ENCODE measurements at places on chromosomes 4 and X. TPM values are rescaled to one million over a fixed set of nuclear protein-coding genes. Genes with fewer than 3 reads are reported as not detected.

EDA2R gene
- total RNA-seq = not detected

XPNPEP2 gene
- total RNA-seq = 0.32 TPM

MAP9 gene
- total RNA-seq = not detected

NLGN3 gene
- total RNA-seq = 0.67 TPM

CXCR3 gene
- total RNA-seq = not detected

SMPX gene
- total RNA-seq = 2.9 TPM

SHROOM3 gene
- 16.3 TPM for total RNA-seq

GRCh38 chr4:87270144-87270543, 49.7 kb upstream of the KLHL8 start:
- no peaks in the 10 kb centered on the region for H3K4me1 ChIP-seq
- H3K4me3 ChIP-seq = no peak overlapping the region
- H3K36me3 ChIP-seq = no peaks in the 10 kb centered on the region
- H3K27me3 ChIP-seq = no peaks in the 10 kb centered on the region
- no peak overlapping the region for H3K27ac ChIP-seq

DNA sequence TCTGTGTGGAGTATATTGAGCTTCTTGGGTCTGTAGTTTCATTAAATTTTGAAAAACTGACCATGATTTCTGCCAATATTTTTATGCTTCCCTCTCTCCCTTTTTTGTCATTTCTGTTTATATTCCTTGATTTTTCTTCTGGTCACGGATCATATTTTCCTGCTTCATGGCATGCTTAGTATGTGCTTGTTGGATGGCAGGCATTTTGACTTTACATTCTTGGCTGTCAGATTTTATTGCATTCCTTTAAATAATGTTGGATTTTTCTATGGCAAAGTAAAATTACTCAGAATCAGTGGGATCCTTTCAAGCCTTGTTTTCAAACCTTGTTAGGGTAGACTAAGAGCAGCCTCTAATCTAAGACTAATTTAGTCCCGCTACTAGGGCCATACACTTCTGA, 531.8 kb downstream of the IL15 start:
- no peak overlapping the region for H3K27ac ChIP-seq
- H3K4me1 ChIP-seq = no peaks in the 10 kb centered on the region
- no peaks in the 10 kb centered on the region for H3K36me3 ChIP-seq
- no peak overlapping the region for H3K4me3 ChIP-seq
- H3K27me3 ChIP-seq = no peaks in the 10 kb centered on the region

DNA sequence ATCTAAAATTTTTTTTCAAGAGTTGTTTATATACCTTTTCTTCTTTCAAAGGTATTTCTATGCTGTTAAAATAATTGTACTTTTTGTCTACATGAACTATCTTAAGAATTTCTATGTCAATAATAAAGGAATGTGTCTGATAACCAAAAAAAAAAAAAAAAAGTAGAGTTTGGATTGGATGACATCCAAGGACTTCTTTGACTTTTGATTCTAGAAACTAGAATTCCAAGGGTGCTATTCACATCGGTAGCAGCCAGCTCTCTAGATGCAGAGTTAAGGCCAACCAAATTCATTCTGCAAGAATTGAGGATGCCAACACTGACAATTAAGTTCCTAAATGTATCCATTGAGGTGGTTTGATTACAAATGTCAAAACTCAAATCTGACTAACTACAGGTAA, 42.0 kb upstream of the PRKG2 start:
- peaks cover 36% of the 10 kb centered on the region for H3K4me1 ChIP-seq
- no peak overlapping the region for H3K27ac ChIP-seq
- H3K4me3 ChIP-seq = no peak overlapping the region
- no peaks in the 10 kb centered on the region for H3K36me3 ChIP-seq

DNA sequence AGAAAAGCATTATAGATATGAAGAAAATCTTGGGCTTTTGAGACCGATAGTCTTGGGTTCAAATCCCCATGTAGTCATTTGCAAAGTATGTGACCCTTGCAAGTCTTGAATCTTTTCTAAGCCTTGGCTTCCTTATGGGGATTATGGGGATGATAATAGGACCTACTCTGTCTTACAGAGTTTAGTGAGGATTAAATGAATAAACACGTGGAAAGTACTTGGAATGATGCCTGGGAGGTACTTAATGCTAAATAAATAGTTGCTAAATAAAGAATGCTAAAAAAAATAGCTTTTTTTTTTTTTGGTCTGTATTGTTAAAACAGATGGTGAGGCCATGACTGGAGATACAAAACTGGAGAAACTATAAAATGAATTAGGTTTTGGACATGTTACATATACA, 292.7 kb downstream of the GPAT3 start:
- no peaks in the 10 kb centered on the region for H3K27me3 ChIP-seq
- H3K36me3 ChIP-seq = no peaks in the 10 kb centered on the region
- no peak for DNase-seq

DNA sequence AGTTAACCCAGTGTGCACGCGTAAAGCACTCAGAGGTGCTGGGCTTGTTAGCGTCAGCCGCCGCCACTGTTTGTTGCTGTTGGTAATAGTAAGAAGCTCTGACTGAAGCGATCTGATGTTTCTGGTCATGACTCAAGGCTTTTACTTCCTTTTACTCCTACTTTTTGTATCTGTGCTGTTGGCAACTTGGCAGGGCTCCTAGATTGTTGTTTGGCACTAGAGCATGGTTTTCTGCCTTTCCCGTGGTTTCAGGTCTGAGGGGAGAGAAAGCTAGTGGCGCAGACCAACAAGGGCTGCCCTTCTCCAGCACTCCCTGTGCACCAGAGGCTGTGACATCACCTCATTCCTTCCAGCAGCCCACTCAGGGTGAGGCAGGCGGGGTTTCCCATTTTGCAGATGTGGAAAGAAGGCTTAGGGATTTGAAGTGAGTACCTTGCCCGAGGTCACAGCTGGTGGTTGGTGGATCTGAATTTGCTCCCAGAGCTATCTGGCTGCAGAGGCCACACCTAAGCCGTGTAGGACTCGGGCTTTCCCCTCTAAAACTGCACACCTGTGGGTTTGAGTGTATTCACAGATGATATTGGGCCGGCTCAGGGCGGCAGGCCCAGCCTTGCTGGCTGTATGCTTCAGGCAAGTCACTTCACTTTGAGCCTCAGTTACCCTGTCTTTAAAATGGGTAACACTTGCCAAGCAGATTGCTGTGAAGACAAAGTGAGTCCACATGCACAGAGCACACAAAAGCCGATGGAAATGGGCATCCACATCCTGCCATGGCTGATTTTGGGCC, 51.2 kb upstream of the TADA2B start:
- peak overlapping the region; percentile 19 for H3K27ac ChIP-seq
- H3K4me3 ChIP-seq = no peak overlapping the region
- H3K4me1 ChIP-seq = peaks cover 10% of the 10 kb centered on the region
- H3K36me3 ChIP-seq = no peaks in the 10 kb centered on the region
- DNase-seq = no peak
- no peaks in the 10 kb centered on the region for H3K27me3 ChIP-seq

GRCh38 chrX:104707572-104707971, 141.6 kb downstream of the IL1RAPL2 start:
- no peak for DNase-seq
- no peak overlapping the region for H3K4me3 ChIP-seq
- H3K27ac ChIP-seq = no peak overlapping the region
- no peaks in the 10 kb centered on the region for H3K27me3 ChIP-seq
- H3K36me3 ChIP-seq = no peaks in the 10 kb centered on the region

- no peak overlapping the region for H3K27ac ChIP-seq
- H3K4me1 ChIP-seq = peaks cover 11% of the 10 kb centered on the region
- H3K27me3 ChIP-seq = no peaks in the 10 kb centered on the region
- no peak overlapping the region for H3K4me3 ChIP-seq
- peaks cover 3% of the 10 kb centered on the region for H3K36me3 ChIP-seq
Observed at GRCh38 chr4:77023920-77024319, 51.9 kb downstream of the CCNI start.

GRCh38 chrX:111071542-111072277, 24.3 kb upstream of the PAK3 start:
- H3K27ac ChIP-seq = no peak overlapping the region
- no peaks in the 10 kb centered on the region for H3K4me1 ChIP-seq
- no peak overlapping the region for H3K4me3 ChIP-seq
- no peak for DNase-seq
- H3K36me3 ChIP-seq = no peaks in the 10 kb centered on the region

GRCh38 chr4:183348136-183348535, 25.9 kb upstream of the CLDN24 start:
- DNase-seq = no peak
- no peaks in the 10 kb centered on the region for H3K4me1 ChIP-seq
- H3K27ac ChIP-seq = no peak overlapping the region
- no peaks in the 10 kb centered on the region for H3K27me3 ChIP-seq
- H3K4me3 ChIP-seq = no peak overlapping the region

GRCh38 chrX:66030505-66031317, 9.2 kb downstream of the VSIG4 start:
- no peak overlapping the region for H3K4me3 ChIP-seq
- H3K27me3 ChIP-seq = no peaks in the 10 kb centered on the region
- H3K36me3 ChIP-seq = no peaks in the 10 kb centered on the region
- H3K4me1 ChIP-seq = no peaks in the 10 kb centered on the region
- no peak overlapping the region for H3K27ac ChIP-seq

- no peak overlapping the region for H3K27ac ChIP-seq
- no peaks in the 10 kb centered on the region for H3K4me1 ChIP-seq
- no peaks in the 10 kb centered on the region for H3K36me3 ChIP-seq
- DNase-seq = no peak
- H3K4me3 ChIP-seq = no peak overlapping the region
Observed at GRCh38 chr4:3792813-3793212, 26.6 kb downstream of the ADRA2C start.

- no peak for DNase-seq
- no peaks in the 10 kb centered on the region for H3K27me3 ChIP-seq
- no peaks in the 10 kb centered on the region for H3K36me3 ChIP-seq
- no peaks in the 10 kb centered on the region for H3K4me1 ChIP-seq
- H3K4me3 ChIP-seq = no peak overlapping the region
Observed at GRCh38 chrX:5876984-5877596, 351.6 kb downstream of the NLGN4X start.

- H3K27me3 ChIP-seq = no peaks in the 10 kb centered on the region
- peaks cover 22% of the 10 kb centered on the region for H3K4me1 ChIP-seq
- no peak for DNase-seq
Observed at GRCh38 chr4:109609431-109609830, 49.4 kb downstream of the MCUB start.

GRCh38 chrX:26234177-26234576, 18.2 kb downstream of the MAGEB5 start:
- H3K4me3 ChIP-seq = no peak overlapping the region
- no peaks in the 10 kb centered on the region for H3K4me1 ChIP-seq
- H3K27ac ChIP-seq = no peak overlapping the region

DNA sequence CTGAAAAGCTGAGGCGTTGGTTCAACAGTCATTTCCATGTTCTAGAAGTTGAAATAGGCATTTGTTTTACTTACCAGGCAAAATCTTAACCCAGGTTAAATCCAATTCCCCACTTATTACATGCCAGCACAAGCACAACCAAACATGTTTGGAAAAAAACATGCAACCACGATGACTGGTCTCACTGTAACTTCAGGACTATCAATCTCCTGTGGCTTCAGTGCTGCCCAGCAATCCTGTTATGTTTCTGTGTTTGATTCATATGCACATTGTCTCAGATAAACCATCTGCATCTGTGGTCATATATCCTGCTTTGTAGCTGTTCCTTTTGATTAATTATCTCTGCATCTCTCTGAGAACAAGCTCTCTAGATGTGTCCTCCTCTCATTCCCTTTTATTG, 28.3 kb downstream of the PRDM8 start:
- H3K4me3 ChIP-seq = no peak overlapping the region
- no peaks in the 10 kb centered on the region for H3K27me3 ChIP-seq
- H3K4me1 ChIP-seq = no peaks in the 10 kb centered on the region
- no peak overlapping the region for H3K27ac ChIP-seq

GRCh38 chr4:57148831-57149505, 38.8 kb upstream of the IGFBP7 start:
- H3K36me3 ChIP-seq = no peaks in the 10 kb centered on the region
- no peak overlapping the region for H3K4me3 ChIP-seq
- H3K27ac ChIP-seq = no peak overlapping the region
- no peaks in the 10 kb centered on the region for H3K27me3 ChIP-seq
- H3K4me1 ChIP-seq = peaks cover 18% of the 10 kb centered on the region
- no peak for DNase-seq

Data from Caco-2 (cell line).